SW 1271 (cell line): ENCODE measurements at places on chromosomes 16 and 17.

DNA sequence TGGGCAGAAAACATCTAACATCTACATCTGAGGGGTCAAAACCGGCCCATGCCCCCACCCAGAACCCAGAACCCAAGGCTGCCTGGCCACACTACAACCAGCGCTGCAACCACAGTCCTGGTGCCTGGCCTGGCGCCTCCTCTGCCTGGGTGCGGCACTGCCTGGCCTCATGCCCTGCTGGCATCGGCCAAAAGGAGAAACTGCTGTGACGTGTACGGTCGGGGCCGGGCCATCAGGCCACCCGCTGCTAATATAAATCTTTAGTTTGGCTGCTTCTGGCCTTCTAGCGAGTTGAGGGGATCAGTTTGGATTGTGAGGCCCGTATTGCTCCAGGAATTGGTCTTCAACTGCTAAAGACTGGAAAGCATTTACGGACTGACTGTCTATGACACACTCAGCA is 22.8 kb downstream of the TMEM204 start:
- DNase-seq = no peak

GRCh38 chr16:67967958-67968399 is 458 bp downstream of the SLC12A4 start:
- DNase-seq = no peak

DNA sequence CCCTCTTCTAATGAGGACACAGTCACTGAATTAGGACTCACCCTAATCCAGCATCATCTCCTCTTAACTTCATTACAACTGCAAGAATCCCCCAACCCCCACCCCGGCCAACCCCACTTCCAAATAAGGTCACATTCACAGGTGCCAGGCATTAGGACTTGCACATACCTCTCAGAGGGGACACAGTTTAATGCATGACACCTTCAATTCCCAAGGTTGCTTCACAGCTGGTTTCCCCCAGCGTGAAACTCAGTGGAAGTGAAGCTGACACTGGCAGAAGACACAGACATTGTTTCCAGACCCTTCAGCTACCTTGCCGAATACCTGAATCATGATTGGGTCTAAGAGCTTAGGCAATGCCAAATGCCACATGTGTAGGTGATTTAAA is 217.0 kb upstream of the DYNLRB2 start:
- DNase-seq = no peak

GRCh38 chr17:6640536-6641246 is at the start of the genes KIAA0753 and TXNDC17:
TSS of gene KIAA0753 (minus strand) at chr17:6640711. CDS start at chr17:6635103, 5,608 bp downstream.
TSS of gene TXNDC17 (plus strand) at chr17:6641060. CDS start at chr17:6641083, 23 bp downstream.
- peak; percentile 87 for DNase-seq

GRCh38 chr16:56930486-56931270 is 1.3 kb upstream of the HERPUD1 start:
- DNase-seq = no peak

DNA sequence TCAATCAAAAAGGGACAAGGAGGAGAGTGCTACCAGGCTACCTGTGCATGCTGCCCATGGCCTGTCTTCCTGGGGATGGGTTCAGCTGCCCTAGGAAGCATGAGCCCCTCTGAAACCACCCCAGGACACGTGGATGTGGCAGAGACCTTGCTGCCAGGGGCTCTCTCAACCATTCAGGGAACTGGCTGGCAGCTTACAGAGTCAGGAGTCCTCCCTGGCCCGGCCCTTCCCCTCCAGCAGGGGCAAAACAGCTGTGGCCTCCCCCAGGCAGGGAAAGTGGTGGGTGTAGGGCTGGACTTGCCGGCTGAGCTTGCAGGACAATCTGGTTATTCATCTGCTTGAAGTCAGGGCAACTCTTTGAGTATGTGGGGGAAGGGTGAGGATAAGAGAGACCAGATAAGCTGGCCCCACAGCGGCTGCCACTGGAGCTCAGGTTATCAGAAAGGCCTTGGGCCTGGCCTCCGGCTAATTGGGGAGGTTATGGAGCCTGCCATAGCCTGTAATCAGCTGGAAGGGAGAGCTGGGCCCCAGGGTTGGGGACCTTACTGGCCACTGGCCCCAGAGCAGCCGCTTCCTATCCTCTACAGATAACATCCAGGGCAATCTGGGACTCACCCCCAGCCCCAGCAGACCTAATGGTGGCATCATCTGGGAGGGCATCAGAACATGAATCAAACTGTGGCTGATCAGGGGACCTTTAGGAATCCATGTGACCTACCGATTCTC is 5.6 kb upstream of the TBX2 start:
- DNase-seq = no peak

DNA sequence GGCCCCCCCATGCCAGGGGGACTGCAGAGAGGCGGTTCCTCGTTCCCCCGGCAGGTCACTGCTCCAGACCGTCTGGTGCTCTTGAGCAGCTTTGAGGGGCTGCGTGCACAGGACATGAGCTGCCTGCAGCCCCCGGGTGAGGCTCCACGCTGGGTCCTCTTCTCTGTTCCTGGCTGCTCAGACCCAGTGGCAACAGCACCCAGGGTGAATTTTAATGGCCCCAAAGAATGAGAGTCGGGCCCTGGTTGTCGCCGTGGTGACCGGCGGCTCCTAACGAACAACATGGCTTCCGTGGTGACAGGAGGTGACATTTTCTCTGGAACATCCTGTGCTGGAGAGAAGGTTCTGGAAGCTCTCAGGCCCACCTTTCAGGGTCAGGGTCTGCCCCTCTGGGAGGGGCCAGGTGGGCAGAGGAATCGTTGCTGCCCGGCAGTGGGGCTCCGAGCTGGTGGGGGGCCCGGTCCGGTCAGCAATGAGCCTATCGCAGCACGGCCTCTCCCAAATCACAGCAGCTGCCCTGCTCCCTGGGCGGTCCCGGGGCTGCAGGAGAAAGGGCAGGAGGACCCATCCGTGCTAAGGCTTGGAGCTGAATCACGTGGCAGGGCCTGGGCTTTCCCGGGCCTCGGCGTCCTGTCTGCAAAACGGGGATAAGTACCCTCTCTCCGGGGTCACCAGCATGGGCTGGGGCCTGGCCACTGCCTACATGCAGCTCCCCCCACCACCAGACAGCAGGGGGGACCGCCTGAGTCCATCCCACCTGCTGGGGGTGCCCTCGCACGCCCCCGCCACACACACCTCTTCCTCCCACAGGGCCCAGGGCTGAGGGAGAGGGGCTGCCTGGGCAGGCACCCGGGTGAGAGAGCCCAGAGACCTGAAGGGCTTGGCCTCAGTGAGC is 3.4 kb upstream of the C1QTNF8 start:
- DNase-seq = no peak

DNA sequence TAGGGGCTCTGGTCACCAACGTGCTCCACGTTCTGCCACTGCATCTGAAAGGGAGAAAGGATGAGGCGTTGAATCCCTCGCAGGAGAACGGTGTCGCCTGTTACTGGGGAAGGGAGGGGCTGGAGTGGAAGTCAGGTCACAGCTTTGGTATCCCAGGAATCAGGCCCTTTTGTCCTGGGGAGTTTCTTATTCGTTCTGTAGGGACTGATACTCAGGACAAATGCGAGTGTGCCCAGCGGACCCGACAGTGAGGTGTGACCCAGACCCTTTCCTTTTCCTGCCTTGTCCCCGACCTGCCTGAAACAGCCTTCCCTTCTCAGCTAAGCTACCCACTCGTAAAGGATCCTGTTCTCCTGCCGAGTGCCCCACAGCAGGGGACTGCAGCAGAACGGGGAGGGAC is 177.5 kb downstream of the VPS53 start:
- DNase-seq = no peak

GRCh38 chr16:27972500-27972899 is 91.0 kb downstream of the GSG1L start:
- DNase-seq = no peak

- DNase-seq = no peak
Observed at GRCh38 chr16:70713342-70713741, 27.5 kb upstream of the MTSS2 start.

DNA sequence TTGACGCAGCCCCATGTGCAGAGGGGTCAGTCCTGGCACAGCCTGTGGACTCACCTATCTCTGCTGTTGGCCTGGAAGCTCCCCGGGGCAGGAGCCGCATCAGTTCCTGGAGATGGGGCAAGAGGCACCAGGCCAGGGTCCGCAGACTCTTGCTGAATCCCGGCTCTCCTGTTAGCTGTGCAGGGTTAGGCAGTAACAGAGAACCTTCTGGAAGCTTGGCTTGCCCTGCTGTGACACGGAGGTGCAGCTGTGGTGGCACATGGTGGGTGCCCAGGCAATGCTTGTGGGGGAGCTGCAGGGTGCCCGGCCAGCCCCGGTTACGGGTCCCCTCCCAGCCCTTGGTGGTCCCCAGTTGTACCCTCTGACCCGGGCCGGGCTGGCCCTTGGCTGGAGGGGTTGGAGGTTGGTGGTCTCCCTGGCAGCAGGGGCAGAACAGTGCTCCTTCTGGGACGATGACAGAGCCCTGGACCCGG is 26.0 kb upstream of the ZNF469 start:
- DNase-seq = no peak

- DNase-seq = no peak
Observed at GRCh38 chr16:10601444-10602408, 21.3 kb upstream of the EMP2 start.

DNA sequence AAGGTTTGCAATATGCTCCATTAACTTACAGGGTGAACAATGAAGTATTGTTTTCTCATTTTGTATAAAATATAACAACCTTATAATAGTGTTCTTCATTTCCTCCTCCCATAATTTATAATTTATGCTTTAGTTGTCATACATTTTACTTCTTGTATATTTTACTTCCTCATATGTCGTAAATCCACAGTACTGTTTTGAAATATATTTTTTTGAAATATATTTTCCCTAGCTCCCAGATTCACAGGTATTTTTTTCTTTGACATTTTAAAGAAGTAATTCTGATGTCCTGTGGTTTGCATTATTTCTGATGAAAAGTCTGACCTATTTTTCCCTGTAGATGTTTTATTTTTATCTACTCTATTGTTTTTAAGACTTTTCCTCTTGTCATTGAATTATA is 52.7 kb downstream of the VMP1 start:
- DNase-seq = no peak

DNA sequence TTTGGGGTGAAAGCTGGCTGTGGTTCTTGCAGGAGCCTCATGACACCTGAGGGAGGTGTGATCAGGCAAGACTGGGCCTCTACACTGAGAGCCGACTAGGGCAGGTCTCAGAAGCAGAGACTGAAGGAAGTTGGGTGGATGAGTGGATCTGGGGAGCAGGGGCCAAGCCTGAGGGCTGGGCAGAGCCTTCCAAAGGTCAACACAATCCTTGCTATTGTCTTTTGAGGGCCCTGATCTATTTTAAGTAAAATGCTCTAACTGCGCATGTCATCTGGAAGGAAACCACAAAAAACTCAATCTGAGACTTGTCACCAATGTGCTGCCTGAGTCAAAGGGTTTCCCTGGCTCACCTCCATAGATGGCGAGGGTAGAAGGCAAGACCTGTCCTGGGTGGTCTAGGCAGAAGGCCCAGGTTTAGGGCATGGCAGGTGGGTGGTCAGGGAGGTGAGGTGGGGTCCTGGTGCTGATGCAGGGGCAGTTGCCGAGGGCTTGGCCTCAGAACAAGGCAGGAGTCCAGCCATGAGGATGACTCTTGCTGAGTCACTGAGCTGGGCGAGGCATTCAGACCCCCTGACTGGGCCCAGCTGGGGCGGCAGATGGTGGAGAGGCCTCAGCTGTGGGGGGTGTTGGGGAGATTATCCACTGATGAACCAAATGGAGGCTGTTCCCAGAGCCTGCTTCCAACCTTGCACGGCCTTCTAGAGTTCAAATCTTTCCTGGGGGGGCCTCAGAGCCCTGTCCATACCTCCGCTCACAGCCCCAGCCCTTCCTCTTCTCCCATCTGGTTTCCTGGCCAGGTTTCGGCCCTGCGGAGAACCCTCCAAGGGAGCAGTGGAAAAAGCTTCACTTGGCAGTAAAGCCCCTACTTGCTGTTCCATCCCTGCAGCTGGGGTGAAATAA is 5.1 kb downstream of the MVP start:
- peak; percentile 68 for DNase-seq

DNA sequence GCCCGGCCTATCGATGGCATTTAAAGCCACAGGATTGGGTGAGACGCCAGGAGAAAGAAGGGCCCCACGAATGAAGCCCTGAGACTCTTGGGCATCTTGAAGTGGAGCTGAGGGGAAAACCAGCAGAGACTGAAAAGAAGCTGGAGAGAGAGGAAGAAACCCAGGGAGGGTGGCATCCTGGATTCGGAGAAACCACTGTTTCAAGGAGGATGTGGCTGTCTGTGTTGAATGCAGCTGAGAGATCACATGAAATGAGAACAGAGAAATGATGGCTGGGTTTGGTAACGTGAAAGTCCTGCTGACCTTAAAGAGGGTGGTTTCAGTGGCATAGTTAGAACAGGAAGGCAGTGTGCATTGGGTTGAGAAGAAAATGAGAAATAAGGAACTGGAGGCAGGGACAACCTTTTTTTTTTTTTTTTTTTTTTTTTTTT is 3.8 kb downstream of the TNFSF12 start:
- DNase-seq = no peak

- no peak for DNase-seq
Observed at GRCh38 chr16:5025171-5025632, 8.5 kb downstream of the NAGPA start.

GRCh38 chr16:50880926-50881325 is 139.0 kb downstream of the CYLD start:
- DNase-seq = no peak

- DNase-seq = peak; percentile 78
Observed at GRCh38 chr17:863880-864279, 81.7 kb downstream of the MRM3 start.

GRCh38 chr16:86520317-86521210 is 10.2 kb downstream of the FOXF1 start:
- no peak for DNase-seq

DNA sequence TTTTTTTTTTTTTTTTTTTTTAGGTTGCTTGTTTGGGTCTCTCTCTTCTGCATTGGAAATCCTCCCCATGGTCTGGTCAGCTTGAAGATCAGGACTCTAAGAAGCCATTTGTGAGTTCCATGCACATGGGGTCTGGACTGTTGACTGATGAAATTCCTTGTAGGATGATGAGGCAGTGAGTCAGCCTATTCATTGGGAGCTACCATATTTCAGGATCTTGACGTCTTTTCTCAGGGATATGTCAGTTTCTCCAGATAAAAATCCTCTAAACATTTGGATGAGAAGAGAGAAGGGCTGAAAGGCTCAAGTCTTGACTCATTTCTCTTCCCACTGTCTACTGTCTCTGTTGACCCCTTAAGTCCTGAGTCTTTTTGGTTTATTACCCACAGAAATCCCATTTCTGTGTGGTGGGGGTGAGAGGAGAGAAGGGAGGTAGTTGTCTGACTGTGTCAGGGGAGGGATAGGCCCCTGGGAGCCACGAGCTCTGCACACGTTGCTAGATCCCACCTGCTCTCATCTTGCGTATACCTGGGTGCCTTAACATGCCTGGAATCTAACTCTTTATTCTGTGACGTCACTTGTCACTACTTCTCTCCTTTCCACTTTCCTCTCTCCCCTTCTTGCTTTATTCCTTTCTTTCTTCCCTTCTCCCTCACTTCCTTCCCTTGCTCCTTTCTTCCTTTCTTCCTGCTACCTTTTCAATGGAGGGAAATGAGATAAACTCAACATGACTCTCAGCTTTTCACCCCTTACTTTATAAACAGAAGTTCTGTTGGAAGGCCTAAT is 333.1 kb upstream of the XYLT1 start:
- DNase-seq = no peak

- no peak for DNase-seq
Observed at GRCh38 chr16:83059237-83059636, 432.5 kb downstream of the CDH13 start.
